ENCODE measurements at places on chromosomes 13 and 19.

DNA sequence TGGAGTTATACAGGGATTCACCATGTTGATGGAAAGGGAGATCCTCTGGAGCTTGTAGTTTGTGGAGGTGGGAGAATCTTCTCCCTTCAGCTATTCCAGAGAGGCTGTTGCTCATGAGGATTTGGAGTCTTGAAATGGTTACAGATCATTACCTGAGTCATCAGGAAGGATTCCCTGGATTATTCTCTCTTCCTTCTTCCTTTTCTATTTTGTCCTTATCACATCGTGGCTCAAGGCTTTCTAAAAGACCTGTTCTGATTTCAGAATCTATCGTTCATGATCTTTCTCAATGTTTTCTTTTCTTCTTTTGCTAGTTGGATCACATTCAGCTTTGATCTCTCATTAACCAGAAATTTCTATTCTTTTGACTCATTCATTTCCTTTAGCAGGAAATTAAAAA lies 196.0 kb downstream of the KLF5 start:
- no peak for DNase-seq

GRCh38 chr13:77177646-77178045 lies 149.2 kb downstream of the MYCBP2 start:
- no peak for DNase-seq

- no peak for DNase-seq
Measured at GRCh38 chr13:44347301-44347700, 26.3 kb upstream of the SERP2 start.

DNA sequence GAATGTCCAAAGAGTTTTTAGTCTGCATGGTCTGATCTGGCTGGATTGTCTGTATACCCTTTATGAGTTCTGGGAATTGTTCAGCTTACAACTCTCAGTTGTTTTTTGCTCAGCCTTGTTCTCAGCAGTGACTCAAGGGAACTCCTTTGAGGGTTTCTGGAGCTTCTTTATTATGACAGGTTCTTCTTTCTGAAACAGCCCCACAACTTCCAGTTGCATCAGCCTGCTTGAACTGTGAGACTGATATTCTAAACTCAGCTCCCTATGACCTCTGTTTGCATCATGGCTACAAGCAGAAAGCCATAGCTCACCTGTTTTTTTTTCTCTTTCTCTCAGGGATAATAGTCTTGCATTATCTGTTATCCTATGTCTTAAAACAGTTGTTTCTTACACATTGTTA lies 85.0 kb downstream of the TDRD3 start:
- DNase-seq: no peak

GRCh38 chr19:51417810-51418157 lies 342 bp upstream of the SIGLEC10 start:
- DNase-seq: no peak

DNA sequence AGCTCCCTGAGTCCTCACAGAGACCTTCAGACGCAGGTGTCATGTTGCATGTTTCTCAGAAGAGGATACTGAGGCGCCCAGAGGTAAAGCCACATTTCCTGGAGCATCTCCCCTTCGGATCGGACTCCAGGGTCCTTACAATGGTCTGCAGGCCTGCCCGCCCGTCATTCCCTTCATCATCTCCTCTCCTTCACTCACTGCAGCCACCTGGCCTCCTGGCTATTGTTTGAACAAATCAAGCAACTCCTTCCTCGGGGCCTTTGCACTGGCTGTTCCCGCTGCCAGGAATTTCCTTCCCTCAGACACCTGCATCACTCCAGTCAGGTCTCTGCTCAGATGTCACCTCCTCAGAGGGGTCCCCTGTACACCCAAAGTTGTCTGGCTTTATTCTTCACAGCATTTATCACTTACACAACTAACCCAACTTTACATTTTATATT lies 20.3 kb downstream of the CEACAM16 start:
- DNase-seq: no peak

DNA sequence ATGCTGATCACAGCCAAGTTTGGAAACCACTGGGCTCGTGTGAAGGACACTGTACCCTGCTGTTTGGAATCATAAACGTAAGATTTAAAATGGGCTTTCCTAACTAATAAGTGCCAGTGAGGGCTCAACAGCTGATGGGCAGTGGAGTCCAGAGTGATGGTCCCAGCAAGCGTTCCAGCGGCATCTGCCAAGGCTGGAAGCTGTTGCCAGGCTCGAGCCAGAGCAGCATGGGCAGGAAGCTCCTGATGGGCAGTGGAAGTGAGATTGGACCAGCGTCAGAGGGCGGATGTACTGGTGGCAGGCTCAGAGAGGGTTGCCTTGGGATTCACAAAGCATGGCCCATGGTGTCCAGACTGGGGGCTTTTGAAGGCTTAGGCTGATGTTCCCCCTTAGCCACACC lies 30.2 kb downstream of the COL4A2 start:
- DNase-seq: no peak

DNA sequence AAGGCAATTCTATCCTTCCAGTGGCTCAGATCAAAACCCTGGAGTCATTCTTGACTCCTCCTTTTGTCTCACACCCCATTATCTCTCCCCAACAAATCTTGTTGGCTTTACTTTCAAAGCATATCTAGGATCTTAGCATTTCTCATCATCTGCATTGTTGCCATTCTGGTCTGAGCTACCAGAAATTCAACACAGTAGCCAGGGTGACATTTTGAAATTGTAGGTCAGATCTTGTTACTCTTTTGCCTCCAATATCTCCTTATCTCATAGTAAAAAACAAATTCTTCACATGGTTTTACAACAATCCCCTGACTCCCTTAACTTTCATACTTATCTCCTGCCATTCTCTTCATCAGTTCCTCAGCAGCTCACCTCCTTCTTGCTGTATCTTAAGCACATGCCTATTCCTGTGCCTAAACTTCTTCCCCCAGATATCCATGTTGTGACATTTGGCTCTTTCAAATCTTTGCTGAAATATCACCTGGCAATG lies 115.8 kb downstream of the KLF5 start:
- no peak for DNase-seq

DNA sequence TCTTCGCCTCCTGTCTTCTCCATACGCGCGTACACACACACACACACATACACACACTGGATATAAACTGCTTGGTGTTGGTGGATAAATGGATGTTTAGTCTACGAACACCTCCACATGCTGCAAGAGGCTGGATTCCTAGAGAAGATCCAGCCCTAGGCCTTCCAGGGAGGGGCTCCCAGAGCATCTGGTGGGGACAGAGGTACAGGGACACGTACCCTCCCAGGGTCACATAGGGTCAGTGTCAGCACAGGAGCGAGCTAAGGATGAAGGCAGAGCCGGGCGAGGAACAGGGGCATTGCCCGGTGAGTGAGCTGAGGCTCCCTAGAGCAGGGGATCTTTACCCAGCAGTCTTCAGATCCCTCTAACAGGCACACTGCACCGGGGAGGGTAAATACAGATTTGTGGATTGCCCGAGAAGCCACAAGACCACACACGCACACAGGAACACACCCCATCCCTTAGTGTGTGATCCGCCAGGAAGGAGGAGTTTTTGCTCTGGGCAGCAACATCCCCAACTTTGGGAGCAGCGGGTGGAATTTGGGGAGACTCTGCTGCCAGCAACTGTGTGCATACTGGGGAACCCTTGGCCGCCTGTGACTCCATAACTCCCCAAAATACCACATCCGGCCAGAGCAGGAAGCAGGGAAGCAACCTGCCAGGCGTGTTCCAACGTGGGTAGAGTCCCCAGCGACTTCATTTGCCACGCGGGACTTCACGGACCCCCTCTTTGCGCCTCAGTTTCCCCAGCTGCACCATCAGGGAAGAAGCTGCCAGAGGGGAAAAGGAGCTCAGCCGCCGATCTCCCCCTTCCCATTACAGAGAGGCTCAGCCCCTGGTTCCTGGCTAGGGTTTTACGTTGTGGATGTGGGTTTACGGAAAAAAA lies 5.8 kb upstream of the TLE2 start:
- no peak for DNase-seq

GRCh38 chr13:63110466-63110865 lies 1694.8 kb upstream of the PCDH20 start:
- no peak for DNase-seq

DNA sequence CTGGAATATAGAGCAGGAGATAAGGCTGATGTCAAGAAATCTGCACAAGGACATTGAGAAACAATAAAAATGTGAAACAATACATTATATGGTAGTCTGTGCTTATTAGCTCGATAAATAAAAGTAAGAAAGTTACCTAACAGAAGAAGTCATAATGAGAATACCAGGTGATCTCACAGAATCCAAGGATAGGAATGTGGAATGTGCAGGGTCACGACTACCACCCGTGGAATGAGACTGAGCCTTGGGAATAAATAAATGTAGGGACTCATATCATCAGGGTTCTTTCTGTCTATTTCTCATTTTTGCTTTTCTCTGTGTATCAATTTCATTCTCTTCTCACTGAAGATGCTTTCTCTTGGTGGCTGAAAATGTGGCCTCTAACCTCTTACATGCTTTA lies 26.0 kb upstream of the KBTBD7 start:
- DNase-seq: no peak

DNA sequence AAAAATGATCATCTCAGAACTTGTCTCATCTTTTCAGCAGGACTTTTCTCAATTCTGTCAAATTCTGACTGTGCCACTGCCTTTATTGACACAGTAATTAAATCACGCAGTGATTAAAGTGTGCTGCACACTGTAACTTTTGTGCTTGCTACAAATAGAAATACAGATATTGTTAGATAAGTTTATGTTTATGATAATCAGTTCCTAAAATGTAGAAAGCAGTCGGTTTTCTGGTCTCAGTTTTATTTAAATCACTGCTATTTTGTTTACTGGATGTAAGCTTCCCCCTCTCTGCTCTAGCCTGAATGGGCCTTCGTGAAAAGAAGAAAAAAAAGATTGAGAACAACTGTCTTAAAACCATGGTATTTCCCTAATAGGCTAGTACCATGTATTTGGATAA lies 258.8 kb upstream of the STARD13 start:
- DNase-seq: no peak

DNA sequence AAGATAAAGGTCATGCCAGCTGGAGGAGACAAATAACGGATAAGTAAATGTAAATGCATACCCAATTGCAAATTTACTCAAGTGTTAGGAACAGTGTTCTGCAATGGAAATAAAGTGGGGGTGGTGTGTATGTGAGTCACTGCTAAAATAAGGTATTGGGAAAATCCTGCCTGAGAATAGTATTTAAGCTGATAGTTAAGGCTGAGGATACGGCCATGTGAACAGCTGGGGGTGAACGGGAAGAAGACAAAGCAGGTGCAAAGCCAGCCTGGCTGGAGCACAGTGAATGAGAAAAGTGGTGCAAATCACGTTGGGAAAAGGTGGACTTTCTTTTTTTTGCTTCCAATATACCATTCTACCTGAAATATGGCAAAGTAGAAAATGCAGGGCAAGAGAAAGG lies 242.4 kb upstream of the SLC10A2 start:
- DNase-seq: no peak

- no peak for DNase-seq
Measured at GRCh38 chr19:38974624-38975213, 823 bp downstream of the FBXO17 start.

GRCh38 chr13:108437496-108437895 lies 168.0 kb downstream of the TNFSF13B start:
- no peak for DNase-seq

GRCh38 chr19:17504456-17504855 lies 7.0 kb upstream of the PGLS start:
- DNase-seq: no peak

DNA sequence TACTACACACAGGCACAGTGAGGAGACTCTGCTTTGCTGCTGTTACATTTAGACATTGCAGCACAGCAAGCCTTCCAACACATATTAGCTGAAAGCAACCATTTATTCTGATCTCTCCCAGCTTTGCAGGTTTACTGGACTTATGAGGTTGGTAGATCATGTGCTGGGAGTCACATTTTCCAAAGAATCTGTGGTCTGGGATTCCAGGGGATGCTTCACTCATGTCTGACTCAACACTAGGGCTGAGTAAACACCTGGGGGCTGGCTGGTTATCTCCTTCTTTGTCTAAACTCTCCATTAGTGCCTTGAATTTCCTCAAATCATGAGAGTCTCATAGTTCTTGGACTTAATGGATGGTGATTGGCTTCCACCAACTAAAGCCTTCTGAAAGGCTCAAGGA lies 5.4 kb upstream of the LGALS13 start:
- no peak for DNase-seq

- no peak for DNase-seq
Measured at GRCh38 chr13:80560609-80561008, 219.7 kb upstream of the SPRY2 start.

DNA sequence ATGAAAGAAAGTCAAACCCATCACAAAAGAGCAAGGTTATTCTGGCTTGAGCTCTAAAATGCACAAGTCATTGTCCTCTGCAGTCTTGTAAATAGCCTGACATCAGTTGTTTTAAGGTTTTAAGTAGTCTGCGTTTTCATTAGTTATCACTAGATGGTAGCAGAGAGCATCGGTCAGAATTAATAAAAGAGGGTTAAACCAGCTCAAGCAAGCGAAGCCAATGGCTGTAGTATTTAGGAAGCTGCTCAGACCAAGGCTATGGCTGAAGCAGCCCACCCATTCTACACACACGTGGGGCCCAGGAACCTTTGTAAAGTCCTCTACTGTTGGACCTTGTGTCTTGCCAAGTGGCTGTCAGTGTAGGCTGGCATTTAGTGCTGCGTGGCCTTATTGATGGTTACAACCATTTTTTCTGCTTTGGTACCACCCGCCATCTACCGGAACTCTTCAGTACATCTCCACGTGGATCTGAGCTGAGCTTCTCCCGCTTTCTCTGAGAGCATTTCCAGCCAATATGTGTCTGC lies 13.3 kb upstream of the ZNF57 start:
- DNase-seq: no peak

- DNase-seq: no peak
Measured at GRCh38 chr19:5947435-5947834, 30.5 kb downstream of the RANBP3 start.

DNA sequence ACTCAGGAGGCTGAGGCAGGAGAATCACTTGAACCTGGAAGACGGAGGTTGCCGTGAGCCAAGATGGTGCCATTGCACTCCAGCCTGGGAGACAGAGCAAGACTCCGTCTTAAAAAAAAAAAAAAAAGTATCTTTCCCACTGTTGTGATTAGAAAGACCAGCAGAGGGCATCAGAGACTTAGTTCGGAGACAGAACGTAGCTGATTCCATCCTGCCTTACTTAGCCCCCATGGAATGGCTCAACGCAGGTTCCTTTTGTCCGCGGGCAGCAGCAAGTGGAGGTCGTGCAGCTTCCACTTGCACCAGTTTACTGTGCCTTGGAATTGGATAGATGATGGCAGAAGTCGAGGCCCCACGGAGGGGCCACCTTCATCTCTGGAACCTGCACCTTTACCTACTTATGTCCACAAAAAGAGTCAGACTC lies 8.1 kb downstream of the TIMM29 start:
- no peak for DNase-seq

DNA sequence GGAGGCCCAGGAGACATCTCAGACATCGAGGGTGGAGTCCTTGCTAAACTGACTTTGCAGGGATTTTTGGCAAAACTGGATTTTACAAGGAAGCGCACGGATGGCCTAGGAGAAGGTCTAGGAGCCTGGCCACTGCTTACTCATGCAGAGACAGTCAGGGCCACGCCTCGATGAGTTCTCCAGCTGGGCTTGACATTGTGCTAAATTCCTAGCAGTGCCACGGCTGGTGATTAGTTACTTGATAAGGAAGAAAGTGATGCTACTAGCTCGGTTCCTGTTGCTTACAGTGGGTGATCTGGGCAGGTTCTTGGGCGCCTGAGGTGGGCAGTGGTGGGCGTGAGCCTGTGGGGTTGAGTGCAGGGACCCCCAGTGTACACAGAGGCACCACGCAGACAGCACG lies 143.4 kb downstream of the SOX1 start:
- DNase-seq: no peak
